Mucosa of gallbladder (tissue), 1 donor: ENCODE measurements at places on chromosomes 1 and 21.

- DNase-seq = no peak
Measured at GRCh38 chr1:182301467-182302198, 90.0 kb downstream of the GLUL start.

DNA sequence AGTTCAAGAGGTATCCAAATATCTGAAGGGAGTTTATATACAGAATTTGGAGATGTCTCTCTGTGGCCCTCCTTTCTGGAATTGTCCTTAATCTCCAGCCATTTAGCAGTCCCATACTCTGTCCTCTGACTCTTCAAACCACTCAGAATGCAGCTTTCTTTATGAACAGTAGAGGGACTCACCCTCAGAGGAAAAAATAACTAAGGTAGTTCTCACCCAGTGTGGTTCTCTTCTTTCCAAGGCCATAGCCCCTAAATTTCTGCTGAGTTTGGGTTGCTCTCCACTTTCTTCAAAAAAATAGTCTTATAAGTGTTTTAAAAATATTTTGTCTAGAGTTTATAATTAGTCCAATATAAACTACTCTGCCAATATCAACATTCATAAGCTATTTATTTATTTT lies 369.7 kb downstream of the MATN1 start:
- DNase-seq = no peak

- no peak for DNase-seq
Measured at GRCh38 chr1:90840352-90840751, 123.2 kb upstream of the BARHL2 start.

GRCh38 chr1:10471411-10472219 lies 714 bp downstream of the DFFA start:
- peak; percentile 12 for DNase-seq

DNA sequence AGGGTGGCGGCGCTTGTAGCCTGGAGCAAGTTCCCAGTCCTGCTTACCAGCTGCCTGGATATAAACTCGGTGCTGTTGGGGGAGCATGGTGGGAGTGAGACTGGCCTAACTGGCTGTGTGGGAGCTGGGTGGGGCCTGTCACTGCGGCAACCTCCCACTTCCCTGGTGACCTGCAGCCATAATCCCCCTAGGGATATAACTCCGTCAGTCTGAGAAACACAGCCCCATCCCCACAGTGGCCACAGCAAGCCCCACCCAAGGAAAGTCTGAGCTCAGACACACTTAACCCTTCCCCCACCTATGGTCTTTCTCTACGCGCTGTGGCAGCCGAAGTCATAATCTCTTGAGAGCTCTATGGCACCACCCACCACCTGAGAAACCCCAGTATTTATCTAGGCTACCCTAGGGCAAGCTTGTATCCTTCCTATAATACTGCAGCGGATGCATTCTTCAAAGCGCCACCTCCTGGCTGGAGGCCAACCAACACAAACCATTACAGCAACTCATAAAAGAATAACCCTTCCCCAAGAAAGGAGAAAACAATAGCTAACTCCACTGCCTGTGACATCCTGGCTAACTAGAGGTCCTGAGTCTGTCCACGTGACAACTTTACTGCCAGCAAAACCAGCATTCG lies 57.4 kb downstream of the ZNF648 start:
- no peak for DNase-seq

- peak; percentile 69 for DNase-seq
Measured at GRCh38 chr1:15703562-15703961, 19.4 kb downstream of the PLEKHM2 start.

- DNase-seq = no peak
Measured at GRCh38 chr1:199784138-199784895, 243.2 kb upstream of the NR5A2 start.

DNA sequence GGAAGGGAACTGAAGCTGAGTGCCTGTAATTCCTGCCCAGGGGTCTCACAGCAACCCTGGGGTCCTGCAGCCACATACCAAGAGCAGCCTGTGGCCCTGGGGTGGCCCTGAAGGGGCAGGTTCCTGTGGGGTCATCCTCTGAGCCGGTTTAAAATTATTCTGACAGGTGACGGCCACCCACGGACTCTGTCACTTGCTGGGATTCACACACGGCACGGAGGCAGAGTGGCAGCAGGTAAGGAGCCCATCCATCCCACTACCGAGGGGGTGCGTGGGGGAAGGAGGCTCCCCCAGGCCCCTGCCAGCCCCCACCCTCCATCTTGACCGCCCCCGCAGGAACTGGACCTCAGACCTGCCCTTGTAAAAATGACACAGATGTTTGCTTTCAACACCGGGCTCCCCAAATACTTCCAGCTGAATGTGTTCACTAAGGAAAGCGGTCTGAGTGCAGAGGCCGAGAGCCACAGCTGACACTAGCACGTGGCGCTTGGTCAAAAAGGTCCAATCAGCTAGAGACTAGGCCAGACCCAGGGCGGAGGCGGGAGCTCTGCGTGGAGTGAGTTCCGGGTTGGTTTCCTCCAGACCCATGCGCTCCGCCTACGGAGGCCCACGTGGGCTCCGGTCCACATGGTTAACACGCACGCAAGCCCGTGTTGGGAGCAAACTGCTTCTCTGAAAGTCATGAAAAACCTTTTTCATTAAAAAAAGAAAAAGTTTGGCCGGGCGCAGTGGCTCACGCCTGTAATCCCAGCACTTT lies 10.0 kb downstream of the YBEY start:
- peak; percentile 78 for DNase-seq

DNA sequence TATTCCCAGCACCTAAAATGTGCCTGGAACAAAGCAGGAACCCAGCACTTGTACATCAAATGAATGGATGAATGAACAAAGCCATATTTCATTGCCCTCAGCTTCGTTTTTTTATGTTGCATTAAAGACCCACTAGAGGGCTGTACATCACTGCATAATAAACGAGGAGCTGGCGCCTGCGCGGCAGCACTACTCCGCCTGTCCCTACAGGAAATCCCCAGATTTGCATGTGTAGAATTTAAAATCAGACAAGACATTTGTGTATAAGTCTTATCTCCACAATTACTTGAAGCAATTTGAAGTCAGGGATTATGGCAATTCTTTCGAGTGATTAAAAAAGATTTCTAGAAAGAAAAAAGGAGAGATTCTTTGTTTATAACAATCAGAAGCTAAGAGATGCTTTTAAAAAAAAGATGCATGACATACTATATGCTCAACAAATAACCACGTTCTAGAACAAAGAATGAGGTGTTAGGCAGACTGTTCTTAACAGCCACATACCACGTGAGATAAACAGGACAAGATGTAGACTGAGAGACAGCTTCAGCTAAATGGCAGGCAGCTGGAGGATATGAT lies 5.4 kb upstream of the NEK2 start:
- peak; percentile 64 for DNase-seq

DNA sequence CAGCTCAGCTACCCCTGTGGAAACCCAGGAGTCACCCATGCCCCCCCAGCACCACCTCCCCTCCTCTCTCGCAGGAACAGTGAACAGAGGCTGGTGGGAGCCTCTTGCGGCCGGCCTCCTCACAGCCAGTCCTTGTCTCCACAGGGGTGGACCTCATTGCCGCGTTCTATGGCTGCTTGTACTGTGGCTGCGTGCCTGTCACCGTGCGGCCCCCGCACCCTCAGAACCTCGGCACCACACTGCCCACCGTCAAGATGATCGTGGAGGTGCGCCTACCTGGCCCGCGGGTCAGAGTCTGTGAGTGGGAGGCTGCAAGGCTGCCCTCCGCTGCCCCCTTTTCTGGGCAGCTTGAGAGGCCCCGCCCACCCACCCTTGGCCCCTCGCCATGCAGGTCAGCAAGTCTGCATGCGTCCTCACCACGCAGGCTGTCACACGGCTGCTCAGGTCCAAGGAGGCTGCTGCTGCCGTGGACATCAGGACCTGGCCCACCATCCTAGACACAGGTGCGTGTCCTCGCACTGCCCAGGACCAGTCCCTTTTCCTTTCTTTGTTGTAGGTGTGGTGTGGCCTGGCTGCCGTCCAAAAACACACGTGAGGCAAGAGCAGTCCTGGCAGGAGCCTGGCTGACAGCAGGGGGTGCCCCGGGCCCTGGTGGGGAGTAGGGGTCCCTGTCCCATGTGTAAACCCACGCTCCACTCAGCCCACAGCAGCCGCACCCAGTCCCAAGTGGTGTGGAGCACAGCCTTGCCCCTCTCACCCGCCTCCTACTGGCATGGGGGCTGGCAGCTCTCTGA lies 50.3 kb downstream of the S100B start:
- DNase-seq = no peak

GRCh38 chr1:160009801-160010200 lies 22.0 kb downstream of the PIGM start:
- no peak for DNase-seq

GRCh38 chr21:42763581-42764442 lies 110.4 kb downstream of the PDE9A start:
- DNase-seq = no peak

DNA sequence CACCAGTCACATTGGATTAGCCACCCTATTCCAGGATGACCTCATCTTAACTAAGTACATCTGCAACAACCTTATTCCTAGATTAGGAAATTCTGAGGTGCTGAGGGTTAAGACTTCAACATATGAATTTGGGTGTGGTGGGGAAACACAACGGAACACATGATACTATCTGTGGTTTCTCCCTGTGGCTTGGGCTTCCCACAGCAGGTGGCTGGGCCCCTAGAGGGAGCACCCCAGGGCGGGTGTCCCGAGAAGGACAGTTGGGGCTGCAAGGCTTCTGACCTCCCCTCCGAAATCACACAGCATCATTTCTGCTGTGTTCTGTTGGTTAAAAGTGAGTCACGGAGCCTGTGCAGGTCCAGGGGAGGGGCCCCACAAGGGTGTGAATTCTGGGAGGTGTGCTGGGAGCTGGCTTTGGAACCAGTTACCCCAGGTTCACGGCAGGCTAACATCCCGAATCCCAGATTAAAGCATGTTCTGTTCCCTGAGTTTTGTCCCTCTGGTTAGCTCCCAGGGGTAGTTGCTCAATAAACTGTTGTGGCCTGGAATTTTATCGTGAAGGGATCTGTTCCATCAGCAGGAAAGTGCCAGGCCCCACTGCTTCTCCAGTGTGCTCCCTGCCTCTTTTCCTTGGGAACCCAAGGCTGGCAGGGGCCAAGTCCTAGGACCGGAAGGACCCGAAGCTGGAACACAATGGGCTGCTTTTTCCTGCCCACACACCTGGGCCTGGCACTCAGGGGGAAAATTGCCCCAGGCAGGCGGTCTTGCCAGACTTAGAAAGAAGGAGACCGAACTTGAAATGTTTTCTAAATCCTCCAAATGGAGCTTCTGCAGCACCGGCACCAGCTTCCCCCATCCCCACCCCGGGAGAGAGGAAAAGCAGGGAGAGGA lies 154.0 kb upstream of the WNT4 start:
- no peak for DNase-seq

GRCh38 chr1:114033961-114034360 lies 54.7 kb downstream of the OLFML3 start:
- DNase-seq = no peak

DNA sequence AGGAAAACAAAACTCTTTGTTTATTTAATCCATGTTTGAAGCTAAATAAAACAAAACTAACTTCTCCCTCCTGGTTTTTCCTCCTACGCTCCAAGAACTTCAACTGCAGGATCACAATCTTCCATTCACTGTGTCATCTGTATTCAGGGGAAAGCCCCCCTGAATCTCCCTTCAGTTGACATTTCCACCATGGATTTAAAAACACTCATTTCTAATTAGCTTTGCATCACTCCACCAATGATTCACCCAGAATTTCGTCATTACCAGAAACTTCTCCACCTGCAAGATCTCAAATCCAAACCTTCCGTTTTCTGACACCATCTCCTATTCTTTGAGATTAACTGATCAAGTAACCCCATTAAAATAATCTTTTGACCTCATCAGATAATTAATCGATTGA lies 10.9 kb upstream of the RGS5 start:
- no peak for DNase-seq

- DNase-seq = no peak
Measured at GRCh38 chr1:181099152-181100014, 10.9 kb downstream of the IER5 start.

DNA sequence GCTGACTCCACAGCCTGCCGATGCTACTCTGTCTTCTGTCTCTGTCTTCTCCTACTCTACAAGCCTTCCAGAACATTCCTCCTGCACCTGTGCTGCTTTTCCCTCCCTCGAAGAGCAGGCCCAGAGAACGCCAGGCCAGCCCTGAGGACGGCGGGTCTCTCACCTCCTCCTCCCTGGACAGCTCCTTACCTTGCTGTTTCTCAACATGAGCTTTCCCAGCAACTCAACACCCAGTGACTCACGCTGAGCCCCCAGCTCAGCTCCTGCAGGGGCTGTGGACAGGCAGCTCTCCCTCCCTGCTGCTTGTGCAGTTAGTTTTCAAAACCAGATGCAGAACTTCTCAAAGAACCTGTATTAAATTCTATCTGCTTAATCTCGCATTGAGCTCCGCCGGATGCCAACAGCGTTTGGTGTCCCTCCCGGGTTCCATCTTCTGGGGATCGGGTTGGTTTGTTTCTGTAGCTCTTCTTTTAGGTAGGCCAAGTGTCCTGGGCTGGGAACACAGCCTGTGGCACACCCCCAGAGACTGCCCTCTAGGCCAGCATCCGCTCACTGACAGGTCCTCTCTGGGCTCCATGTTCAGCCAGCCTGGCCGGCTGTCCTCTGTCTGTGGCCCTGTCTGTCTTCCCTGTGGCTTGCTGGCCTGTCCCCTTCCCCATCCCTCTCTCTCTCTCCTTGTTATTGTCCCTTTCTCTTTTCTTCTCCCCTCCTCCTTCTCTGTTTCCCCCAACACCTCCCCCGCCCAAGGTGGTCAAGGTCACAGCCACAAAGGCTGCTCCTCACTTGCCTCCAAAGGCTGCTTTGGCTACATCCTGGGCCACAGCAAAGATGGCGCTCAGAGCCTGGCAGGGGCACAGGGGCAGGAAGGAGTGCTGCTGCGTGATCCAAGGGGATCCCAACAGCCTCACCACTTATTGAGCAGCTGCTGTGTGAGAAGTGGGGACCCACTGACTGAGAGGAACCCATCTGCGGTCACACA lies 391.0 kb downstream of the MATN1 start:
- peak; percentile 7 for DNase-seq

DNA sequence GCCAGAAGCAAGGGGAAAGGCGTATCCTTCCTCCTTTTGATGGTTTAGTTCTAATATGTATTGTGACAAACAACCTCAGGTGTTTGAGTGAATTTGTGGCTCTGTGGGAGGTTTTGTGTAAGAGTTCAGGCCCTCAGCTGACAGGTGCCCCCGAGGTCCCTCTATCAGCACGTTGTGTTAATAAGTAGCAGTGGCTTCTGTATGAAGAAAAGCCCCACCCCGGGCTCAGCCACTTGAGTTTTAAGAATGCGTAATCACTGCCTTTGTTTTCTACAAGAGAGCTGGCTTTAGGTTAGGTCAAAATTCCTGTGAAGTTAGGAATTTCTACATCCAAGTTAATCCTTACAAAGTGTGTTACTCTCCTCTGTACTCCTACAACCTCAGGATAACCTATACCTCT lies 92.4 kb upstream of the PGBD5 start:
- peak; percentile 45 for DNase-seq
